Activated CD4-positive, alpha-beta T cell treated with anti-CD3 and anti-CD28 coated beads for 36 hours (primary cell): ENCODE measurements at places on chromosomes 3 and 15.
A peak's percentile ranks its signal among the peaks of the same experiment; 100 is the strongest.

GRCh38 chr15:100821327-100821726 is 58.3 kb upstream of the ALDH1A3 start:
- DNase-seq = no peak

DNA sequence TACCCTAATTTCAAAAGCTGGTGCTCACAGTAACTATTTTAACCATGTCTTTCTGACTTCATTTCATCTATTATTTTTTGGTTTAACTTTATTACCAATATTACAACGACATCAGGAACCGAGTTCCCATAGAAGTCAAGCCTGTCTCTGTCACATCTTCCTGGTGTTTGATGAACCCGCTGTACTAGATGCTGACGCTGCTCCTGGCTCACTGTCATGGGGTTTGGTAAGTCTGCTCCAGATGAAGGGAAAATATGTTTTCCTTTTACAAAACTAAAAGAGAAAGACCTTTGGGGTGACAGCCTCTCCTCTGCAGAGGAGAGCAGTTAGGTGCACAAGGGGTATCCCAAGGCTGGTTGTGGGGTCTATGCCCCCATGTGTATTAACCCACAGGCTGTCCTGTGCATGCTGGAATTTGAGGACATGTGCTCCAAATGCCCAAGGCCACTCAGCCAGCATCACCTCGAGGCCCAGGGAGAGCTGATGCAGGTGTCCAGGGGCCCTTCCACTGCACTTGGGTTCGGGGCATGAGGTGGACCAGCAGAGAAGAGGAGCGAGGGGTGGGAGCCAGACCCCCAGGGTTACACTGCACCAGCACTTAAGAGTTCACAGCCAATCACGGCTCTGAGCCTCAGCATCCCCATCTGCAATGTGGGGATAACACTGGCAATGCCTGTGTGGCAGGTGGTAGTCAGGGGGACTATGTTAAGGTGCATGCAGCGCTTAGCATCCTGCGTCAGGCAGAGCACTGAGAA is 62.2 kb downstream of the ATP10A start:
- DNase-seq = no peak

DNA sequence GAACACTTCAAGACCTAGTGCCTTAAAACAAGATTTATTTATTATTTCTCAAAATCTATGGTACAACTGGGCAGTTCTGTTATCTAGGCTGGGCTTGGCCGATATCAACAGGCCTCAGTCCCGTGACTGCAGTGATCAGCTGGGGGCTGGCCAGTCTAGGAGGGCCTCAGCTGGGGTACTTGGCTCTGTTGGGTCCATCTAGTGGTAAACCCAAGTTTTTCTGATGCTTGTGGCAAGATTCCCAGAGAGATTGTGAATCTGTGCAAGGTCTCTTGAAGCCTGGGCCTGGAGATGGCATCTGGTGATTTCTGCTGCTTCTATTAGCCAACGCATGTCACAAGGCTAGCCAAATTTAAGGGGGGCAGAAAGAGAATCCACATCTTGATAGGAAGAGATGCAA is 482.4 kb upstream of the SGO1 start:
- DNase-seq = no peak

- no peak for DNase-seq
Observed at GRCh38 chr3:107275511-107275910, 101.7 kb upstream of the CCDC54 start.

- peak; percentile 32 for DNase-seq
Observed at GRCh38 chr3:196431181-196432136, 768 bp downstream of the UBXN7 start.

DNA sequence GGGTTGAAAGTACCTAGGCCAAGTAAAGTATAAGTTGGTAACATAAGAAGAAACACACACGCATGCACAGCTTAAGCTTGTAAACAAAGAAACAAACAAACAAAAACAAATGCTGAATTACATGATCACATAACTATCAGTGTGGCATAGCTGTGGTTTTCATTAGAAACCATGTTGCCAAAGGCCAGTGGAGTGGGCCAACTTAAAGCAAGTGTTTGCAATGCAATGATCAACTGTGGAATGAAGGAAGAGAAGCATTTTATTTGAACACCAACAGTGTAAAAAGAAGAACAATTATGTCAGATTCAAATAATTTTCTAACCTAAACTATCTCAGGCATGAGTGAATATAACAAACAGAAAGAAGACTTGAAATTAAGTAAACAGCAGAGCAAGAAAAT is 199.4 kb upstream of the STRIT1 start:
- no peak for DNase-seq

GRCh38 chr15:35308802-35309201 is 223.7 kb upstream of the NANOGP8 start:
- no peak for DNase-seq

GRCh38 chr15:63894662-63894949 is 60.9 kb upstream of the HERC1 start:
- no peak for DNase-seq

DNA sequence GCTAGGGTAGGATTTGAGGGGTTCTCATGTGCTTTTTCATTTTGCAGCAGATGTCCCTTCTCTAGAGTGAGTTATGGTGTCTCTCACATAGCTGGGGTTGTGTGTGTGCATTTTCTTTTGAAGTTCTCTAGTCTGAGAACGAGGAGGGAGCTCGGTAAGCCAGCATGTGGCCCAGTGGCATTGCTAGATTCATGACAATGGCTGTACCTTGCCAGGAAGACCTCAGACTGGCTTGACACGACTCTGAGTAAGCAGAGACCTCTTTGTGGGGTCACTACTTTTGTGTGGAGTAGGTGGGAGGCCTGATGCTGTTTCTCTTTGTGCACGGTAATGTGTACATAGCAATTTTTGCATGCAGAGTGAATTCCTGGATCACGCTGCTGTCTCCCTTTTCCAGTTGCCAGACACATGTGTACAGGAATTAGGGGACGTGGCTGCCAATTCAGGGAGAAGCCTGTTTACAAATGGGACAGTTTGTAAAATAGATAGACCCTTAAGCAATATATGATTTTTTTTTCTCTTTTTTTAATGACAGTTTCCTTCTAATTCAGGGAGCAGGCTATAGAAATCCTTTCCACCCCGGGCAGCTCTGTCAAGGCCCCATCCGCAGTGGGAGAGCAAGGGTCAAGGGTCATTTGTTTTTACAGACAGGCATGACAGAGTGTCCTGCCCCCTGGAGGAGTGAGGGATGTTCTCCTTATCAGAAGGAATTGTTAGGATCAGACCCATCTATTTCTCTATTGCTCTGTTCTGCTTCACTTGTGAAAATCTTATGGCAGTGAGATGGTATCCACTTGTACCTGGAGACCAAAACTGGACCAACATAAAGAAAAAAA is 4.6 kb downstream of the CACNA1D start:
- DNase-seq = no peak

DNA sequence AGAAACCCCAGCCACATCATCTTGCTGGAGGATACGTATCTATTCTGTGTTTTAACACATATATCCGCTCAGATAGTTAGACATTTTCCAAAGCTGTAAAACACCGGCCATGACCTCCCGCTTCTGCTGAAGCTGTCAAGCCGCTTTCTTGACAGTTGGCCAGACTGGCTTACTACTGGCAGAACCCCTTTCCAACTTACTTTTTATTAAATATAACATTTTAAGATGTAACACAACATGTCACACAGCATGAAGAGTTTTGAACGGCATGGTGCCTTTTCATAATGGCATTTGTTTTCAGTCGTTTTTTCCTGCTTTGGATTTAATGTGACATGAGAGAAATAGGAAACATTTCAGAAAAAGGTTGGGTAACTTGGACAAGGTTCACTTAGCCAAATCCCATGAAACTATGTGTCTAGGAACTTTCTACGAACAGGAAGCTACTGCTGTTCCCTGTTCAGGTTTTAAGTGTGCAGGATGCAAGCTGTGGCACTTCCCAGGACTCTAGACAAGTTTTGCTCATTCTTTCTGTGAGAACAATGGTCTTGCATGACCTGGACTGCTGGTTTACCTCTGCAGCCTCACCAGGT is 281.4 kb downstream of the THSD4 start:
- no peak for DNase-seq

DNA sequence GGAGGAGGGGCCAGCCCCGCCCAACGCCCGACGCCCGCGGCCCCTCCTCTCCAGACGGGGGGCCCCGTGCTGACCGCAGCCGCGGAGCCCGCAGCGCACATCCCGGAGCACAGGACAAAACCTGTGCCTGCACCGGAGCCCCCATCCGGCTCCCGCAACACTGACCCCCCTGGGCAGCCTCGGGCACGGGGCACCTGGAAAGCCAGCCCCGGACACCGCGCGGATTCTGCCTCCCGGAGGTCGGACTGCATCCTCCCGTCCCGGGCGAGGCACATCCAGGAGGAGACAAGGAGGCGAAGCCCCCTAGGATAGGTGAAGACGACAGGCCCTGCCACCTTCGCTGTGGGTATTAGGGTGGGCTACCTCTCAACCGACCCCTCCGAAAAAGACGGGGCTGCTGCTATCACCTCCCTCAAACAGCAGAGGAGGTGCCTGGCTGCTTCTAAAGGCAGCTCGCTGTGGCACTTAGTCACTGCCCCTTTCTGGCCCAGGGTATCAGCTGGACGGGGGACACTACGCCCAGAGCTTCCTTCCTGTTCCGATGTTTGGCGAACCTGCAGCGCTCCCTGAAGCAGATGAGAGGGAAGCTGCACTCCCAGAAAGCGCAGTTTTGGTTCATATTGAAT is 10.6 kb downstream of the XXYLT1 start:
- DNase-seq = peak; percentile 53

GRCh38 chr3:108177536-108177935 is 44.7 kb downstream of the IFT57 start:
- DNase-seq = no peak

DNA sequence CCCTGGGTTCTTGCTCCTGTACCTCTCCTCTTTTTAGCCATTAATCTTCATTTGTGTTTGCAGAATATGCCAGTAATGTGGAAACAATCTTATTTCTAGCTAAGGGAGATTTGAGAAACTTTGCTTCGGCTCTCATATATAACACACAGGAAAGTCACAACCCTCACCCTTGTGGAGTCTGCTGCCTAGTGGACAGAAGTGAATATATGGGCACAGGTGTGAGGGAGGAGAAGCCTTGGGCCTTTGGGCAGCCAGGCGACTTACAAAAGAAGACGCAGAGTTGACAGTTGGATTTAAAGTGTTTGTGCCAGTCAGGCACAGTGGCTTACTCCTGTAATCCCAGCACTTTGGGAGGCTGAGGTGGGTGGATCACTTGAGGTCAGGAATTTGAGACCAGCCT is 181.8 kb upstream of the TBL1XR1 start:
- no peak for DNase-seq

DNA sequence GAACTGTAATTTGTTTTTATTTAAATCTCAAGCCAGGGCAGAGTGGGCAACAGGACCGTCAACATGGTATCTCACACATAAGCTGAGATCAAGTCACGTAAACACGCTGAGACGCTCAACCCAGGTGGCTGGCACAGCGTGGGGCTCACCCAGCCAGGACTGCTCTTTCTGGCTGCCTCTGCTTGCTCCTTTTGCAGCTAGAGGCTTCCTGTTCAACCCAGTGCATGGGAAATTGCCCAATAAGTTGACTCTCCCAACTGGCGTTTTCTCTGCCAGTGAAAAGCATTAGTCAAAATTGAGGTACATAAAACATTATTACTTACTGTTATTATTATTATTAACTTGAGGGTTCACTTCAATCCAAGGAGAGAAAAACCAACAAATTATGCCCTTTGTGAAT is 398.1 kb downstream of the NR2F2 start:
- DNase-seq = no peak

DNA sequence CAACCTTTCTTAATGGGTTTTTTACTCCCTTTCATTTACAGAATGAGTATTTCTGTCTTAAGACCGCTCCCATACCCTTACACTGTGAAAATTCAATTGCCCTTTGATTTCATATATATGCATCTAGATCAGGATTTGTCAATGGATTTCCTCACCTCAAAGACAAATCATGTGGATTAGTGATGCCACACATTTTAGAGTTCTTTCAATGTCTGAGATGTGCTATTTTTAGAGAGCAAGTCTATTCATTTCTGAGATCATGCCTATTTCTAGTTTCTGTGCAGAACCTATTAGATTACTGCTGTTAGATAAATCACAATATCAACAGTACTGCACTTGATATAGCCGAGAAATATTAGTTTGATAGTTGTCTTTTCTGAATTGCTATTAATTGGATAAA is 137.3 kb downstream of the GABRB3 start:
- no peak for DNase-seq

DNA sequence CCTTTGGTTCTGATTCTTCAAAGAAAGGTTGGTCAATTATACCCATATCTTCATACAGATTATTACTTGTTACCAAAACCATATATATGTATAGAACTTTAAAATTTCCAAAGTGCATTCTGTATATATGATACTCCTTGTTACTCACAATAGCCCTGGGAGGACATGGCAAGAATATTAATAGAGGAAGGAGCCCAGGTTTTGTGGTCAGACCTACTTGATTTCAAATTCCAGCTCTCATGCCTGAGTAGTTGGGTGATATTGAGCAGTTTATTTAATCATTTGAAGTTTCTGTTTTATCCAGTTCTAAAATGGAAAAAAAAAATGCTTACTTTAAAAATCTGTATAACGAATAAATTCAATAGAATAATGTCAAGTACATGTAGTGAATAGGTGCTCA is 2.5 kb downstream of the IL1RAP start:
- DNase-seq = no peak

- DNase-seq = peak; percentile 24
Observed at GRCh38 chr15:68154923-68155559, 50.1 kb downstream of the CALML4 start.

- DNase-seq = no peak
Observed at GRCh38 chr3:34807611-34808010, 831.7 kb upstream of the ARPP21 start.

DNA sequence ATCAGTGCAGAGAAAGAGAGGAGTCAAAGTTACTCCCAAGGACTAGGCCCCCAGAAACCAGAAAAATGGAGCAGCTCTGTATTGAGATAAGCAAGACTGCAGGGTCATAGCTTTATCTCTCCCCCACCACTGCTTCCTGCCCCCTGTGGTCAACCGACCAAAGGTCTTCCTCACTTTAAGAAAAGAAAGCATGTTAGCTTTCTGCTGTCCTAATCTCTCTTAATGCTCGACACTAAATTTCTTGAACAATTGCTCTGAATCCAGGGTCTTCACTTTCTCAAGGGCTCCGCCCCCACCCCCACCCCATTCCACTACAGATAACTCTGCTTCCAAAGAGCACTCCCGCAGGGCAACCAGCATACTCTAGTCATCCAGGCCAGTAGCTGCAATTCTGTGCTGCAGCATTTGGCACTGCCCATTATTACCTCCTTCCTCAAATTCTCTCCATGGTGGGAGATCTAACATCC is 31.9 kb downstream of the TNIK start:
- no peak for DNase-seq

- no peak for DNase-seq
Observed at GRCh38 chr3:56415652-56416051, 52.6 kb downstream of the ERC2 start.

GRCh38 chr3:66101901-66102300 is 63.2 kb upstream of the MAGI1 start:
- DNase-seq = no peak

DNA sequence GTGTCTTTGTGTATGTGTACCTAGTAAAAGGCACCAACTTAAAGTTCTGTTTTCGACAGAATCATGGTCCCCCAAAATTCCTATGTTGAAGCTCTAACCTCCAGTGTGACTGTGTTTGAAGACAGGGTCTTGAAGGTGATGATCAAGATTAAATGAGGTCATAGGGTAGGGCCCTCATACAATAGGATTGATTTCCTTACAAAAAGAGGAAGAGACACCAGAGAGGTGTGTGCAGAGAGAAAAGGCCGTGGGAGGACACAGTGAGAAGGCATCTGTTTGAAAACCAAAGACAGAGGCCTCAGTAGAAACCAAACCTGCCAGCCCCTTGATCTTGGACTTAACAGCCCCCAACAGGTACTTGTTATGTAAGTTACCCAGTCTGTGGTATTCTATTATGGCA is 52.0 kb upstream of the CORO2B start:
- no peak for DNase-seq
